ENCODE measurements at places on chromosomes 6 and 20.
A peak's percentile ranks its signal among the peaks of the same experiment; 100 is the strongest.

GRCh38 chr20:43955062-43955749 is 40.6 kb downstream of the TOX2 start:
- DNase-seq: peak; percentile 95

DNA sequence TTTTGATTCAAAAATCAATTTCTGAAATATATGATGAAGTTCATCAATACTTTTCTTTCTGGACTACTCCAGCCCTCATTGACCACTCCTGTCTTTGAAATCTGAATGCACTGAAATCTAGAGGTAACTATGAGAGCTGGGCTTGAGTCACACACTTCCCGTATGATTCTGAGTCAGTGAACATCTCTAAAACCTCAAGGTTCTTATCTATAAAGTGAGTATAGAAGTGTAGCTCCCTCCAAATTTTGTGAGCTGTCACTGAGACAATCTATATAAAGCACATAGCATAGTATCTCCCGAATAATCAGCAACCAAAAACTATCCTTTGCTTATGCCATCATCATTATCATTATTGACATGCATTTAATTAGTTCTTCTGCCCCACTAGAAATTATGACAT is 182.4 kb downstream of the TSHZ2 start:
- DNase-seq: no peak

- DNase-seq: no peak
Observed at GRCh38 chr20:44701858-44702256, 13.3 kb upstream of the CCN5 start.

DNA sequence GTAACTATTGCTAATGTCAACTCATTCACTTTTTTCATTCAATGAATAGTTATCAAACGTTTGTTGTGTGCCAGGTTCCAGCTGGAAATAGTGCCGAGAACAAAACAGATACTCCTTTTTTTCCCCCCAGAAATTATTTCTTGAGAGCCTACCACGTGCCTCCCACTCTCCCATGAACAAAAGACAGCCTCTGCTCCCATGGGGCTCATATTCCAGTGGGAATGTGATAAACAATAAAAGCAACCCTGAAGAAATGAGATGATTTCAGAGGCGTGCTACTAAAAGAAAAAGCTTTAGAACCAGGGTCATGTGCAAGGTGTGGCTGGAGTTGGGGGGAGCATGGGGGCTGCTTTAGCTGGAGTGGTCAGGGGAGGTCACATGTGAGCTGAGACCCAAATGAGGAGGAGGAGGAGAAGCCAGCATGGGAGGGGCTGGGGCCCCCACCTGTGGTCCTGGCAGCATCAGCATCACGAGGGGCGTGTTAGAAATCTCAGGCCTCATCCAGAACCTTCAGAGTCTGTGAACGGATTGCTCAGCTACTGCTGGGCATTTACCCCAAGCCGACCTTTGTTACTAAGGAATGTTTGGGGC is 157.4 kb downstream of the EYA2 start:
- DNase-seq: no peak

DNA sequence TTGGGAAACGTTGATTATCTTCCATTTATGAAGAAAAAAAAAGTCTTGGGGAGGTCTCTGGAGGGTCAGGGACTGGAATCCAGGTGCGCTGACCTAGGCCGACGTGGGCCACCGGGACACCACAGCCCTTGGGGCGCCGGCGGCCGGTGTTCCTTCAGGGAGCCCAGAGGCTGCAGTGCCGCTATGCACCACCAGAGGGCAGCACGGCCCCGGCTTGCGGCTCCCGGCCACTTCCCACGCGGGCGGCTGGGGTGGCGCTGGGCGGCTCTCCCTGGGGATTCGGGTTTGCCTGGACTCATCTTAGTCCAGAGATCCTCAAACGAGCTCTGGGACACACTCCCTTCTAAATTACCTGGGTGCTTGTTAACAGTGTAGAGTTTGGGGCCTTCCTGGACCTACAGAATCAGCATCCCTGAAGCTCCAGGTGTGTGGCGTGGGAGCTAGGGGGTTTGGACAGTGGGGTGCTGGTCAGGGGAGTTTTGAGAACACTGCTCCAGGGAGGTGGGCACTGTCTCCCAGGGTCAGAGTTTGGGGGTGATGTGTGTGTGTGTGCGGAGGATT is 23.0 kb upstream of the GTSF1L start:
- DNase-seq: peak; percentile 47

DNA sequence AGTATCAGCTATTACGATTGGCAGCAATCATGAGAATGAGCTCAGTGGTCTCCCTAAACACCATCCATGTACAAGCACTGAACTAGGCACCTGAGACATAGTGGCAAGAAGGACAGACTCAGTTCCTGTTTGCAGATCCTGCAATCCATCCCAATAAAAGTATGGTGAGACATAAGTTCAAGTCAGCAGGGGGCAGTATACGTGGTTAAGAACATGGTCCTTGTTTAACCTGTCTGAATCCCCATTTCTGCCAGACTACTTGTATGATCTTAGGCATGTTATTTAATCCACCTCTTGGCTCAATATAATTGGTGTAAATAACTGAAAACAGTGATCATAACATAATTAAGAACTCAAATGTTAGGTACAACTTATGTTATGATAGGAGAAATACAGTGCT is 33.2 kb upstream of the PNISR start:
- DNase-seq: peak; percentile 40

- no peak for DNase-seq
Observed at GRCh38 chr6:133895573-133896343, 6.8 kb downstream of the TCF21 start.

DNA sequence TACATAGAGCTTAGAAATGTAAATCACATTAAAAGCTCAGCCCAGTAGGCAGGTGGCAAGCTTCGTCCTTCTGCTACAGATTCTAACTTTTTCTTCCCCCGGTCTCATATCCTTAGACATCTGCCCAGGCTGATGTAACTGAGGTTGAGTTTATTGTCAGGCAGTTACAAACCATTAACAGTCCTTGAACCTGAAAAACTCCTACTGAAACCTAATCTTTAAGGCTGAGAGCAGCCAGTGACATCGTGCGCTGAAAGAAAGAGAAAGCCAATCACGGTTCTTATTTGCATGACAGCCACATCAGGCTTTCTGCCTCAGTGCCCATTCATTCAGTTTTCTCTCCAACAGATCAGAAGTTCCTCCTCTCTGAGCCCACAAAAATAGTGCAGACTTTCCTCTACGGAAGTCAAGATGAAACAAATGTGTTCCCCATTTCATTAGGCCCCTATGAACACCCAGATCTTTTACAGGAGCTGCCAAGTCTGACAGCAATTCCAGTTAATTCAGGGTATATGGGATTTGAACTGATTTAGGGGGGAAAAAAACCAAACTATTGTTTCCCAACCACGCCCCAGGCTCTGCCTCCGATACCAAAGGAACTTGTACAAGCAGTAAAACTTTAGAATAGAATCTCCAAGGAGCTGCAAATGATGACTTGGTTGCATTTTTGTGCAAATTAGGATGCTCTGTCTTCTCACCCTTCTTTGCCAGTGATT is at the start of gene NHSL1:
Gene NHSL1 (minus strand): TSS at position 192 of the 716 bp plus-strand sequence. CDS start 204 bp downstream, outside the sequence.
- no peak for DNase-seq

DNA sequence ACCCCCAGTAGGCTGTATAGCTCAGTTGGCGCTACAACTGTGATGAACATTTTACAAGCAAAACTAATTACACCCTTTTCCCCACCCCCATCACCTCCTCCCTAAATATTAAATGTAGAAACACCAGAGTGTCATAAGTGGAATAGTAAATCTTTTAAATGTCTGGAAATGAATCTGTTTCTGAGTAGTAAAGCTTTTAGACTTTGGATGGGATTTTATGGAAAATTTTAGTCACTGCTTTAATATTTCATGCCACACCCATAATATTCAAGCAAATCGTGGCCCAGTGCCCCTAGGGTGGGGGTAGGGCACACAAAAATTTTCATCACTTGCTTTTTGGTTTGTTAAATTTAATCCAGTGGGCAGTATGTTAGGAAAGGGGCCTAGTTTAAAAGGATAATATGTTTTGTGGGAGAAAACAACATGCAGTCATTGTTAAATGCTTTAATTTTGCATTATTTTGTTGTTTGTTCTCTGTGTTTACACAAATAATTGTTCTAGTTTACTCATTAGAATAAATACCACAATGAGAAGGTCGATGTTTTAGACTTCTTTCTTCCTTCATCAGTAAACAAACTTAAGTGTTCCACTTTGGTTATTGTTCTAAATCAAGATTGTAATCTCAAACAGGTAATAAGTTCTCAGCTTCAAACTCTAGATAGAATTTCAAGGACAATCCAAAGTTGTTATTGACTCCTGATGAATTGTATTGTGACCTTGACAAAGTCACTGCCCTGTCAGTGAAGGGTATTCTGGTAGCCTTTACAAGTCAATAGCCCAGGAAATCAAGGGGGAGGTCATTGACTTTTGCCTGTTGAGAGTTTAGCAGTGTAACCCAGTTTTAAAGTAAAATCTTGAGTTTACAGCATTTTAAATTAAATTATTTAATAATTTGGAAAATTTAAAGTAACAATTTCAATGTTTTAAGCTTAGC is 79.2 kb downstream of the CBFA2T2 start:
- no peak for DNase-seq

DNA sequence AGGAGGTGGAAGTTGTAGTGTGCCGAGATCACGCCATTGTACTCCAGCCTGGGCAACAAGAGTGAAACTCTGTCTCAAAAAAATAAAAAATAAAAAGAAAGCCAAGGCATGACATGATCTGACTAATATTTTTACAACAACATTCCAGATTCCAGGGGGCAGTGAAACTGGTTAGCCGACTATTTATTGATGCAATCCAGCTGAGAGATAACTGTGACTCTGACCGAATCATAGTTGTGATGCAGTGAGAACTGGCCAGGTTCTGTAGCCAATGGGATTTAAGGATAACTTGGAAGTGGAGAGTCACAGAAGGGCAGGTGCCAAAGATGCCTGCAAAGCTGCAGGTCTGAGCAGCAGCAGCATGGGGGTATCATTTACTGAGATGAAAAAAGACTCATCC is 82.9 kb upstream of the TSHZ2 start:
- DNase-seq: no peak

GRCh38 chr6:98695091-98695801 is 139.1 kb upstream of the POU3F2 start:
- DNase-seq: no peak

DNA sequence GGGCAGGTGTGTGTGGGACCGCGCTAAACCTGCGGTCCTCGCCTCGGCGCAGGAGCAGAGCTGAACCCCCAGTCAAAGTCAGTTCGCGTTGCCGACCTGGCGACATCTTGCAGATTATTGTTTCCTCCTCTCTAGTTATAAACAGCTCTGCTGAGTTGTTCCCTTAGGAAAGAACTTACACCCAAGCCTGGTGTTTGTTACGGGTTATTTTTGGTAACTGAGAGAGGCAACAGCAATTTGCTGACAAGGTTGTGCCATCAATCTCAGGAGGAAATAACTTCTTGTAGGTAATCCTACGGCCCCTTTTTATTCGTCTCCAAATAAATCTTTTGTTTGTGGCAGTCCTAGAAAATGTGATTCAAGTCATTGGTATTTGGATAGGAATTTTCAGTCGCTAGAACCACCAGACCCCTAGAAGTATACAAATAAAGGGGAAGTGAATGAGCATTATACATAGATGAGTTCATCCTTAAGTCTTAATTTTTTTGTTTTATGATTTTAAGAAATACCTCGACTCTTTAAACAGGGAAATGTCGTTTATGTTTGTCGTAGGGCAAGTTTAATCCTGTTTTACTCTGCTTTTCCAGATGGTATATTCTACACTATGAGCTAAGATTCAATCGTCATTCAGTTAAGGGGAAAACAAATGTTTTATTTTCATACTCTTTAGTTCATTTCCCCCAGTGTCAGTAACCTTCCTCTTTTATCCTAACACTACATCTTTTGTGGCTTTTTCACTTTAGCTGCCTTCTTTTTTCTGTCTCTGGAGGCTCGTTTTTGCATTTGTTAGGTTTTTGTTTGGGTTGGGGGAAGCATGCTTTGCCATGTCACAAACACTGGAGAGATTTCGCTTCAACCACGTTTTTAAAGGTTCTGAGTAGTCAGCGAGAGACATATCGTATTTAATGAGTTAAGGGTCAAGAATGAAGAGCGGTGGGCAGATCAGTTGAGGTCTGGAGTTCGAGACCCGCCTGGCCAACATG is 1.2 kb downstream of the PM20D2 start:
- DNase-seq: peak; percentile 12

DNA sequence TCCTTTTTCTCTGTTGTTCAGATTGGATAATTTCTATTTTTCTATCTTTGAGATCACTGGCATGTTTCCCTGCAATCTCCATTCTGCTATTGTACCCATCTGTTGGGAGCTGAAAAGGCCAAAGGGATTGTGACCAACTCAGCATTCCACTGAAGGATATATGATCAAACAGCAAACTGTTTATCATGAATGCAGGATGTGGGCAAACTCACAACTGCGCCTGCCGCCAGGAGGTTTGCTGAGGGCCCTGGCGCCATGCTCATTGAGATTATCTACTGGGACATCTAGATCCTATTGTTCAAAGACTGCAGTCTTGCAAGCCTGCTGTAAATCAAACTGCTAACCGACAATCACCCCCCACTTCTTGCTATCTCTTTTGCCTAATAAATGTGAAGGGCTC is 3.8 kb upstream of the FKBP1A start:
- no peak for DNase-seq

- DNase-seq: peak; percentile 18
Observed at GRCh38 chr20:56343861-56344381, 14.9 kb upstream of the FAM210B start.

GRCh38 chr20:4087923-4088322 is 72.6 kb upstream of the RNF24 start:
- peak; percentile 49 for DNase-seq

- DNase-seq: no peak
Observed at GRCh38 chr20:47984437-47984836, 199.2 kb upstream of the SULF2 start.

DNA sequence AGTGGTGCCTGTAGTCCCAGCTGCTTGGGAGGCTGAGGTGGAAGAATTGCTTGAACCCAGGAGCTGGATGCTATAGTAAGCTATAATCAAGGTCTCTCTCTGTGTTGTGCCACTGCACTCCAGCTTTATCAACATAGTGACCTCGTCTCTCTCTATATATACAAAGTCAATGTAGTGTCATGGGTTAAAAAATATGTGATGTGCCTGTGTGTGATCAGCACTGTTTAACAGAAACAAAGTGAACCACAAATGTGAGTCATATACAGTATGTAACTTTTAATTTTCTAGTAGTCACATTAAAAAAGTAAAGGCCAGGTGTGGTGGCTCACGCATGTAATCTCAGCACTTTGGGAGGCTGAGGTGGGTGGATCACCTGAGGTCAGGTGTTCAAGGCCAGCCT is 85.3 kb upstream of the RNF24 start:
- DNase-seq: peak; percentile 36

DNA sequence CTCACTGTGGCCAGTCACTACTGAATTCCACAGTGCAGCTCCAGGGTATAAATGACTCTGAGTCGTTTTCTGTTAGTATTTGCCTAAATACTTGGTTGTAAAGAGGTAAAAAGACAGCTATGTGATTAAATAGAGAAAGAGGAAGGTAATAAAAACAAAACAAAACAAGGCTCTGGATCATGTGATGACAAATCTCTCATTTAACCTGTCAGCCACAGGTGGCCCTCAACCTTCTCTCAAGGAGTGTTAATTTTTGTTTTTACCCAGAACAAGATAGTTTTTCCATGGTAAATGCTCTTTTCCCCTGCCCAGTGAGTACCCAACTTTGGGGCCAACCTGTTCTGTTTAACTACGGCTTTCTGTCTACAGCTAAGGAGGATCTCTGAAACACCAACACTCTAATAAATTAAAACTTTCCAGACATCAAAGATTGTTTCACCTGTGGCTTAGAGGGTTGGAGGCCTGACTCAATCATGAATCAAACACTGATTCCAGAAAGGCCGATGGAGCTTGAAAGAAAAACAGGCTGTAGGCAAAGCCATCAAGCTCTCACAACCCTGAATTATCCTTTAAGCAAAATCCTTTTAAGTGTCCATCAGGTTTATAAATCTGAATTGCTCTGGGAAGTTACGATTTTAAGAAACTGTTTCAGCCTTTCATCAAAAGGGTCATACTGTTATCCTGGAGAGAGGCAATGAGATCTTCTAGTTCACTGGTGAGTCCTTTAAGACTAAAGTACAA is 81.5 kb upstream of the BCLAF1 start:
- DNase-seq: no peak

Data from HFFc6 (cell line).